ENCODE measurements at places on chromosomes 3 and 15.

- peak; percentile 4 for DNase-seq
Observed at GRCh38 chr3:22685597-22685996, 517.5 kb upstream of the UBE2E2 start.

GRCh38 chr3:153291059-153291685, 129.1 kb downstream of the RAP2B start:
- DNase-seq: peak; percentile 42

DNA sequence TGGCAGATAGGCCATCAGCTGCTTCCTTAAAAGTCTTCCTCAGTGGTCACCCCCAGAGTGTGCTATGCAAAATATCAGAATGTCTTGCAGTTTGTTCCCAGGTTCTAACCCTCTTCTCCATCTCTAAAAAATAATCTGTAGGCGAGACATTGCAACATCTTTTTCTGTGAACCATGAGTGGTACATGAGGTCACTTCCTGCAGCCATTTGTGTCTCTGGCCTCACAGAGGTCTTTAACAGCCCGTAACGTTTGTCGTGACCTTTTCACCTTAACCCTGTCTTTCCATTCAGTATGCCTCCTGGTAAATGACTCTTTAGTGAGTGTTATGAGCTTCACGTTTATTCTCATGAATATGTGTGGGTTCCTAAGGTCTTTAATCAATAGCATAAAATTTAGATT, 145.4 kb downstream of the KLHL25 start:
- DNase-seq: peak; percentile 54

DNA sequence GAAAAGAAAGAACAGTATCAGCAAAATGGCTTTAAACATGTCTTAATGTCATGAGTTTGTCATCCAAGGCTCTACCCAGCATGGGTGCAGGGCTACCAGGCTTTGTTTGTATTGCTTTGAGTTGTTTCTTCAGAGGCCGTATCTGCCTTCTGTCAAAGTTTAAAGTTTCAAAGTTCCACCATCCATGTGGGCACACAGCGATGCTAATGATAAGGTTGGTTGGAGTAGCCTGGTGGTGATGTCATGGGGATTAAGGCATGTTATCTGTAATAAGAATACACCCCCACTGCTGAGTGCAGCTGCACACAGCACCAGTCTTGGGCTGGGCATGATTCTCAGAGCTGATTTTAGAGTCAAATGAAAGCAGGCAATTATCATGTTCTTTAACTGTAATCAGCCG, 72.0 kb upstream of the LRTM1 start:
- no peak for DNase-seq

GRCh38 chr3:13782501-13782900, 97.4 kb downstream of the WNT7A start:
- no peak for DNase-seq

- DNase-seq: peak; percentile 32
Observed at GRCh38 chr15:38401701-38402100, 52.2 kb upstream of the FAM98B start.

GRCh38 chr15:88911766-88912118, 1.4 kb downstream of the MFGE8 start:
- DNase-seq: no peak

DNA sequence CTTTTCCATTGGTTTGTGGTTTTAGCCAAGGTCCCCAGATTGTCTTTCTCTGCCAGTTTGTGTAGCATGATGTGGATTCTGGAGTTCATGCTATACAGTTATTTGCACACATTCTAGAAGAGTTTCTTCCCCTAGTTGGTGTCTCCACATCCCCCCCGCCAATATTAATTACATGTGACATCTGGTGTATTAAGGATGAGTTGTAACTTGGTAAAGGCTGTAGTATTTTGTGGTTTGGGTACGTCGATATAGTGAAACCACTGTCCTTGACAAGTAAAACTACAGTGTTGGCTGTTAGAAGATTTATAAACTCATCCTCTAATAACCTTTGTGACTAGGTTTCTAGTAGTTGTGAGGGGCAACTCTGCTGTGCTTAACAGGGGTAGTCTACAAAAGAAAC, 23.7 kb upstream of the P4HTM start:
- DNase-seq: peak; percentile 17

DNA sequence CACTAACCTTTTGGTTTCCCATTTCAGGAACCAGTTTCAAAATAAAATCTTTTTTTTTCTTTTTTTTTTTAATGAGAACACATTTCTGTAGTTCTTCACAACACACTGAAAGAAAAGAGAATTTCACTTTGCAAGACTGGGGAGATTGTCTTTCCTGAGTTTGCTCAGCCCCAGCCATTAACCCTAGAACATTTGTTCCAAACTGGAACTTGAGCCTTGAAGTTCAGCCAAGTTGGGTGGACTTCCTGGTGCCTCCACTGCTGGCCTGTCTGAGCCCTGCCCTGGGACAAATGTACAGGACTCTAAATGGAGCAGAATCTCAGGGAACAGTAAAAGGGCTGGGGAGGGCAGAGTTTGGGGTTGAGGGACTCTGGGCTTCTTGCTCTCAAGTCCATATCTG, 196.4 kb upstream of the LPP start:
- no peak for DNase-seq

DNA sequence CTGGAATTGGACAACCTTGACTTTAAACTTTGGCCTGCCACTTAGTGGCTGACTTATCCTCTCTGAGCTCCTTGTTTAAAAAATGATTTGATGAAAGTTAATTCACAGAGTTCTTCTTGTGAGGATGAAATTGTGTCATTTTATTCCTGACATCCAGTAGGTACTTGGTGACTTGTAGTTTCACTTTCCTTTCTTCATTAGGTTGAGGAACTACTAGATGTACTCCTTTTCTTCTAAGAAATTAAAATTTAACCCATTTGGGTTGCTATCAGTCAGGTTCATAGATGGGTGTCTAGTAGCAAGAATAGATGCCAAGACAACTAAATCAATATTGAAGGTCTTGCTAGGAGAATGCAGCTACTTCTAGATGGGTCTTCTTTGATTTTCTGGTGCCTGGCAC, 5.2 kb downstream of the NR1D2 start:
- DNase-seq: no peak

- DNase-seq: no peak
Observed at GRCh38 chr3:190026154-190026553, 94.5 kb downstream of the P3H2 start.

GRCh38 chr15:45630917-45631691, 3.7 kb upstream of the SQOR start:
- DNase-seq: peak; percentile 91

- peak; percentile 18 for DNase-seq
Observed at GRCh38 chr3:67940210-67940952, 286.0 kb upstream of the SUCLG2 start.

- no peak for DNase-seq
Observed at GRCh38 chr3:12585181-12585580, 28.3 kb downstream of the MKRN2 start.

- DNase-seq: no peak
Observed at GRCh38 chr3:52393959-52394670, 50.8 kb downstream of the SEMA3G start.

- DNase-seq: no peak
Observed at GRCh38 chr3:100106094-100106493, 8.2 kb downstream of the FILIP1L start.

DNA sequence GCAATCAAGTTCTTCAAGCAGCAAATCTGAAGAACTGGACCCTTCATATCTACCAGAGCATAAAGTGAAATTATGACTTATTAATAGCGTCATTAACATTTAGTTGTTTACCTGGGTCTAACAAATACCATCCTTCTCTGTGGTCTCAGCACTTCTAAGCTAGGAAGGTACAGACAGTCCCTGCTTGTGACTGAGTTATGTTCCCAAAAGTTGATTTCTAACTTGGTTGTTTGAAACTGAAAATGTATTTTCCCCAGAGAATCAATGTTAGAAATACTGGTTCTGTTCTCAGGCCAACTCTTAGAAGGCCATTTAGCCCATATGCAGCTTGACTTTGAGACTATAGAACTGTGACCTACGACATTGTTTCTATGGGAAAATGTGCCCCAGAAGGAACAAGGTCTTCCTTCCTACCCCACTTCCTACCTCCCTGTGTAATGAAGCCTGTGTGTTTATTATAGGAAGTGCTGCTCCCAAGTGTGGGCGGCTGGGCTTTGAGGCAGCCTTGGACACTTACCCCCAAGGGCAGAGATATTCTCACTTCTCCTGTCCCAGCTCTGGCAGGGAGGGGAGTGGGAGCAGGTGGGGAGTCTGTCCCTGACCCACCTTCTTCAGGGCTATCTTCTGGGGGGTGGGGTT, 12.2 kb upstream of the MAPK6 start:
- DNase-seq: no peak

DNA sequence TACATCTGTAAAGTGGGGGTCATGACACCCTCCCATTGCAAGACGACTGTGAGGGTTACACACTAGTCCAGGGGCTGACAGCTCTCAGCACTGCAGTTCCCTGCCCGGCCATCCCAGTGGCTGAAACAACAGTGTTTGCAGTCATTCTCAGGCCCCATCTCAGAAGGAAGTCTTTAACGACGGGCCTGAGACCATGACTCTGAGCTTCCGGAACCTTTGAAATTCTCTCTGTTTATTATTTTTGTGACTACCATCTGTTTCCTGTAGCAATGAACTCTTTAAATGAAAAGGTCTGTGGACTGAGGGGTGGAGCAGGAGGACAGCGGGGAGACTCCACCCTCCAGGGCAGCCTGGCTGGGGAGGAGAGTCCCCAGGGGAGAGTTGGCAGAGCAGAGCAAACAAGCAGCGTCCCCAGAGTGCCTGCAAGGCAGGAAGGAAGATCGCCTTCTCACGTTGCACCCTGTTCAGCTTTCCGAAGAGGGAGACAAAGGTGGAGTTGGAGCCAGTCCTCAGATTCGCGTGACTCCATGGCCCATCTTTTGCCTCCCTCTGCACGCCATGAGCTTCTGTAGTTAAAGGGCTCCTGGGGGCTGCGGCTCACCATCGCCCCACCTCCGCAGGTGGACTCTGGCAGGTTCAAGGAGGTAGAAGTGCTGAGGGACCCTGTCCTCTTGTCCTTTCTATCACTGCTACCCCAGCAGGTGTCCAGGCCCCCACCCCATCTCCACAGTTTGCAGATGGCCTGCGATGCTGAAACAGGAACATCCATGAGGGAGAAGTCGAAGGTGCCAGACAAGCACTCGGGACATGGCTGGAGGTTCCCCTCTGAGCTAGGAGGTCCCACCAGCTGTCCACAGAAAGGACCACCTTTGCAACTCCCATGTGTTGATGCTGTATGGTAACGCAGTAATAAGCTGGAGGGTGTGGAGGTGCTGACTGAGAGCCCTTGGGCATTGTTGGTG, 525.8 kb upstream of the PROK2 start:
- peak; percentile 64 for DNase-seq

DNA sequence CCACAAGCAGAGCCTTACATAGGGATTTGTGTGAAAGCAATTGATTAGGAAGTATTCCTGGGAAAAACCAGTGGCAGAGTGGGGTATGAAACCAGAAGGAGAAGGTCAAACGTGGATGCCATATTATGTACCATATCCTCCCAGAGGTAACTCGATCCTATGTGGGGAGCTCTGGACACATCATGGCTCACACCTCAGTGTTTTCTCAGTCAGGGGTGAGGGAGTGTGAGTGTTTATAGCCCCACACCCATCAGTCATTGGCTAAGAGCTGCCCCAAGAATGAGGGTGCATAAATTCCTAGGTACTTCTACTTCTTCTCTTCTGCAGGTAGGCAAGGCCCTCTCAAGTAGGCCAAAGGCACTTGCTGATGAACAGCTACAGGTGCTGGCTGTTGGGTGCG, 28.2 kb upstream of the PDZRN3 start:
- DNase-seq: no peak

GRCh38 chr3:50242851-50243542, 7.0 kb downstream of the GNAI2 start:
- DNase-seq: peak; percentile 31

DNA sequence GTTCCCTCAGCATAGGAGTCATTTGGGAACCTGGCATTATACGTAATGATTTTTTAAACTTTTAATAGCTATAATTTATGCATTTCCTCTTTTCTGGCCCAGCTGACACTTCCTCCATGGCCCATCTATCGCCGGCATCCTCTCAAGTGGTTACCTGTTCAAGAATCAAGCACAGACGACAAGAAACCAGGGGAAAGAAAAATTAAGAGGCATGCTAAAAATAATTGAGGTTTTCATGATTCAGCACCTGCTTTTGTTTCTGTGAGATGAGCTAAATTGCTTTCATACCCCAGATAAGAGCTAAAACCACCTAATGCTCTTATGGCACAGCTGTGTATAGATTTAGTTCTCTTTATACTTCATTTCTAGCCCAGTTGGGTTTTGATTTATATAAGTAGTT, 1.7 kb downstream of the SPCS1 start:
- no peak for DNase-seq

DNA sequence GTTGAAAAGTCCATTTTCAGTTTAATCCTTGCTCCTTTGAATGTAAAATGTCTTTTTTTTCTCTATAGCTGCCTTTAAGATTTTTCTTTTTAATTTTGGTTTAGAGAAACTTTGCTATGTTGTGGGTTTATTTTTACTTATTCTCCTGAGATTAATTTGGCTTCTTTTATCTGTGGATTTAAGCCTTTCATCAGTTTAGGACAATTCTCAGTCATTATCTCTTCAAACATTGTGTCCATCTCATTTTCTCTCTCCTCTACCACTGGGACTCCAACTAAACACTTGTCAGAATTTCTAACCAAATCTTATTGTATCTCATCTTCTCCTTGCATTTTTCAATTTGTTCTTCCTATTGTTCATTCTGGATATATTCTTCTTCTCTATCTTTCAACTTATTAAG, 12.4 kb upstream of the ITGA11 start:
- DNase-seq: no peak

DNA sequence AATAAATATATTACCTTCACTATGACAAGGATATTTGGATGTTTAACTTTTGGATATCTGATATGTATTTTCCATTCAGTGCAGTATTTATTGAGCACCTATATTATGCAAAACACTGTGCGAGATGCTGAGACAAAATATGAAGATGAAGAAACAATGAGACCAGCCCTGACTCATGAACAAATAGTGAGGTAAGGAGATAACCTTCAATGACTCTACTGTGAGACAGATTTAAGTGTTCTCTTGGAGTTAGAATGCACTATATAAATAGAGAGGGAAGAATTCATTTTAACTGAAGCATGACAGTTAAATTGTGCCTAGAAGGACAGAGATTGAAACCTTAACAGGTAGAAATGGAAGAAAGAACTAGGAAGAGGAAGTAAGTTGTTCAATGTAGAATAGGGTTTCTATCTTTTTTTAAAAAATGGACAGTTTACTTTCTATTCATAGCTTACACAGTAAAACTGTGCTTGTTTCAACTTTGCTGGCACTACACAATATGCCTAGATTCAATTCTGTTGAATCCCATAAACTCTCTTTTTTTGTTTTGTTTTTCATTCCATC, 124.2 kb downstream of the ZBTB20 start:
- DNase-seq: no peak

GRCh38 chr3:184635774-184636173, 74.2 kb downstream of the EPHB3 start:
- no peak for DNase-seq

GRCh38 chr3:154431043-154431442, 1.1 kb upstream of the GPR149 start:
- no peak for DNase-seq

- DNase-seq: peak; percentile 92
Observed at GRCh38 chr15:81327516-81327915, 3.6 kb upstream of the STARD5 start.

Data from fibroblast of upper back skin (primary cell).